Hippocampal formation (tissue), 2 donors: ENCODE measurements at places on chromosomes 7 and 10.
A peak's percentile ranks its signal among the peaks of the same experiment; 100 is the strongest.

DNA sequence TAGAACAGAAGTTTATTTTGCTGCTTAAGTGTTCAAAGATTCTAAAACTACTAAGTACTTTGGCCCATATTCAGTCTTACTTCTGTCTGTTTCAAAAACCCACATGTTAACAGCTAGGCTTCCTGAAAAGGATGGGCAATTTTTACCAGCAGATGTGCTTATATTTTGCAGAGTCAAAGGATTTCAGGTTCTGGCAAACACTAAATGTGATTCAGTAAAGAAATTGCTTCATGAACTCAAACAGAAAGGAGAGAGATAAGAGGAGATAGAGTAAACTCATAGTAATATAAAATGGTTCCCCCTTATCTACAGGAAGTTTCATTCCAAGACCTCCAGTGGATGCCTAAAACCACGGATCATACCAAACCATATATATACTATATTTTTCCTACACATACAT lies 248.5 kb downstream of the AGMO start:
- DNase-seq: no peak

DNA sequence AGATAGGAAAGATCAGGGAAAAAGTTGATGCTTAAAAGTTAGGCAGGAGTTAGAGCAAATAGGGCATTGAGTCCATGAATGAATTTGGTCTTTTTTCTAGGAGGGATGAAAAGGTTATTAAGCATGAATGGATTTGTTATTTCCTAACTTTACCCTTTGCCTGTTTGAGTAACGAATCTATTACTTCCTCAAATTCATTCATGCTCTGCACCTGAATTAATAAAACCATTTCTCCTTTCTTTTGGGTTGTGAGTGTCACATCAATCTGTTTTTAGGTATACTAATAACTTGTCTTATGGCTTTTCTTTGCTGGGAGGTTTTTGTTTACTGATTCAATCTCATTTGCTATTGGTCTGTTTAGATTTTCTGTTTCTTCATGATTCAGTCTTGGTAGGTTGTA lies 1217.7 kb upstream of the CELF2 start:
- no peak for DNase-seq

GRCh38 chr7:47194516-47195057 lies 387.3 kb downstream of the TNS3 start:
- DNase-seq: no peak

- no peak for DNase-seq
Observed at GRCh38 chr7:155454183-155455112, 3.5 kb upstream of the EN2 start.

DNA sequence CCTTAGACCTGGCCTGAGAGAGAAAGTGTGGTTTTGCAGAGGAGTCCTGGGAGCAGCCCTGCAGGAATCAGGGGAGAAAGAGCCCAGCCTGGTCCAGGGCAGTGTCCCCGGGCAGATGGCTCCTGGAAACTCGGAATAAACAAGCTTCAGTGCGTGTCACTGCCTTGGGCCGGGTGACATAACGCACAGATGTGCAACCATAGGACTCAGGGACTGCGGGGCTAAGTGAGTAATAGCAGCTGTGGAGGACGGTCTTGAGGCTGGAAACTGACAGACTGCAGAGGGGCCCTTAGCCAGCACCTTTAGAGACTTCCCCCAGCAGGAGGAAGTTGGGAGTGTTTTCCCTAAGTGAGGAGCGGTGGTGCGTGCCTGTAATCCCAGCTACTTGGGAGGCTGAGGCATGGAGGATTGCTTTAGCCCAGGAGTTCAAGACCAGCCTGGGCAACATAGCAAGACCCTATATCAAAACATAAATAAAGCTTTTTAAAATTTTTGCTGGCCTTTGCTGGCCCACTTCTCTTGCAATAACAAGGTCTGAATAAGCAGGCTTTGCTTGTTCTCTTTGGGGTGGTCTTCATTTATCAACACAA lies 5.3 kb upstream of the CLIP2 start:
- DNase-seq: peak; percentile 35

GRCh38 chr10:122375679-122376160 lies 1.2 kb downstream of the PLEKHA1 start:
- DNase-seq: no peak

DNA sequence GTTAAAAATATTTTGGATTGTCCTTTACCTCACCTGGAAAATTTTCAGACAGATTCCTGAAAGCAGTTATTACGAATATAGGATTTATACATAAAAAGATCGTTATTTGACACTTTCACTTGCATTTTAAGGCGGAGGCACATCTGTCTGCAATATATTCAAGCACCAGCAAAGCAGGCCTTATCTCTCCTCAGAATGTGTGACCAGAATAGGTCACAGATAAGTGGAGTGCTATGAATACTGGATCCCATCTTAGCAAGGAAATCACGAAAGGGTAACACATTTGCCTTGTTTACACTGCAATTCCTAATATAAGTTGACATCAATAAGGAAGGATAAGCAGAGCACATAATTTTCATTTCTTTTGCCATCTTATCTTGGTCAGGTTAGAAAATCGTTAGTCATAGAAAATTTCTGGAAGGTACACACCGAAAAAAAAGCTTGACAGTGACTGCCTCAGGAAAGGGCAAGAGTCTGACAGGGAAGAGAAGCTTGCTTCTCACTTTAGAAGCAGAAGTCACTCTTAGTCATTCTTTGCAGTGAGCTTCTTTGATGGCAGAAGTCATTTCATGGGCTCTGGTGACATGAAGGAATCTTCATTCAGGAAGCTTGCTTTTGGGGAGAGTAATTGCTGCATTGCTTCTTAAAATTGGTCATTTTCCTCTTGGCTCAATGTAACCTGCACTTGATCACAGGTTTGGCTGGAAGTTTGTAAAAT lies 98.1 kb upstream of the STK17A start:
- DNase-seq: no peak

DNA sequence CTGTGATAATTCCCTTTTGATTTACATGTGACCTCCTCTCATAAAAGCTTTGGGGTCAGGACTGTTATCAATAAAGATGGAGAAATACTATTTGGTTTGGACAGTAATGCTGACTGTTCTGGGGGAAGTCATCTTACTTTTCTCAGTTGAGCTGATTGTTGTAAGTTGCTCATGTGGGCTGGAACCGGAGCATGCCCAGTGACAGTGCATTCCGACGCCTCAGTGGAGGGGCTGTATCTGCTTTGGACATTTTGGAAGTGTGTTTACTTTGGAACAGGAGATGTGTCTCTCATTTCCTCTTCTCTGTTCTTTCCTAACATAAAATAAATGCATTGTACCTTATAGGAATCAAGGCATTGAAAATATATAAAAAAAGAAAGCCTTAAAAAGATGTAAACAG lies 30.1 kb downstream of the RBM33 start:
- no peak for DNase-seq

GRCh38 chr7:111753968-111754367 lies 191.7 kb upstream of the IMMP2L start:
- DNase-seq: no peak

DNA sequence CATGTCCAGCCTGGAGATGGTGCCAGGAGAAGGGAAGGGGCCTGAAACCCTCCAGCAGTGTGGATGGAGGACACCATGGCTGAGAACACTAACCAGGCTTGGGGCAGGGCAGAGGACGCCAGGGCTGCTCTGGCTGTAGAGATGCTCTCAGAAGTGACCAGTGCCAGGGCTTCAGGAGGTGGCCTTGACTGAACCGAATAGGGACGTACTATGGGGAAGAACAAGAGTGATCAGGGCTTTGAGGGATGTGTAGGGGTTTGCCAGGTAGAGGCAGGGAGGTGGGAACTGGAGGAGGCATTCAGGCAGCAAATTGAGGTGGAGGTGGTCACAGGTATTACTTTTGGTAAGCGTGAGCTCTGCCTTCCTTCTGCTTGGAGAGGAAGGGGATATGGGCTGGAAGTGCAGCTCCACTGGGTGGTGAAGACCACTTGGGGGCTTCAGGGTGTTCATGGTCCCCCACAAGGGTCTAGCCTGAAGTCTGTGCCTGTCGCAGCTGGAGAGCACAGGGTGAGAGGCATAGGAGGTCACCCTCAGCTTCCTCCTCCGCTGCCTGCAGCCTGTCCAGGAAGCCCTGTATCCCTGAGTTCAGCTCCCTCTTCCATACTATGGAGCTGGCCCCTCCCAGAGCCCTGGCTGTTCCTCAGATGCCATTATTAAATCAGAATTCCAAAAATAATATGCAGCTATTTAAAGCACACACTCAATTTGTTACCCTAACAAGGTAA lies 27.8 kb downstream of the ADCY1 start:
- DNase-seq: no peak

DNA sequence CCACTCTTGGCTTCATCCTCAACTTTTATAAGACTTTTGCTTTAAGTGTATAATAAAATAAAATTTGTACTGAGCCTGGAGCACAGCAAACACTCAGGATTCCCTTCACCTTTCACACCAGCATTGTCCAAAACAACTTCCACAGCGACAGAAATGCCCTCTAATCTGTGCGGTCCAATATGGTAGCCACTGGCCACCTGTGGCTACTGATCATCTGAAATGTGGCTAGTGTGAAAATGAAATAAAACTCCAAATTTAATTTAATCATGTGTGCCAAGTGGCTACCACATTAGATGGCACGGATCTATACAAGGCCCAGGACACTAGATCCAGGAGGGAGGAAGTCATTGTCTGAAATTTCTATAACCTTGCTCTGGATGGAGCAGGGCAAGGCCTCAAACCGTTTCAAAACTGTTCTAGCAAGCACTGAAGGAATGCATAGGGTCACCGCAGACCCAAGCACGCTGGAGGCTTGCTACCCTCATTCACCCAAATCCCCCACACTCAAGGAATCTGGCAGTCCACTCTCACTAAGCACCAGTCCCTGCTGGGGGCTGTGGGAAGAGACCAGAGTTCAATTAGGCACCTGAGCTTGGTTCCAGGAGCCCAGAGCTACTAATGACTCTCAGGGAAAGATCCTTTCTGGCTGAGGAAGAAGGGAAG lies 6.3 kb upstream of the MYO1G start:
- no peak for DNase-seq

- DNase-seq: no peak
Observed at GRCh38 chr7:21996641-21997040, 50.9 kb upstream of the CDCA7L start.

GRCh38 chr7:87517136-87517815 lies 41.8 kb upstream of the ABCB4 start:
- DNase-seq: no peak

DNA sequence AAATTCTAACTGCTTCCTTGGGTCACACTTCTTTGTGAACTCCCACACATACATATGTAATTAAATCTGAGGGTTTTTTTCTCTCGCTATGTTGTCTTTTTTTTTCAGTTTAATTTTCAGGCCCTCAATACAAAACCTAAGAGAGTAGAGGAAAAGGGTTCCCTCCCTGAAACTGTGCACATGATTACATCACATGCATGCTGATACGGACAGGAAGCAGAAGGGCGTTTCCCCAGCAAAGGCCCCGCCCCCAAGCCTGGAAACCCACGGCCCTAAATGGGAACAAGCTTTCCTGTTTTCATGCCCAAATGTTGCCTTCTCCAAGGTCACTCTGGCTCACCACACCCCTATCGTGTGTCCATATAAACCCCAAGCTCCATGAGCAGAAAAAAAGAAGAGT lies 115.4 kb downstream of the TEX36 start:
- DNase-seq: no peak

DNA sequence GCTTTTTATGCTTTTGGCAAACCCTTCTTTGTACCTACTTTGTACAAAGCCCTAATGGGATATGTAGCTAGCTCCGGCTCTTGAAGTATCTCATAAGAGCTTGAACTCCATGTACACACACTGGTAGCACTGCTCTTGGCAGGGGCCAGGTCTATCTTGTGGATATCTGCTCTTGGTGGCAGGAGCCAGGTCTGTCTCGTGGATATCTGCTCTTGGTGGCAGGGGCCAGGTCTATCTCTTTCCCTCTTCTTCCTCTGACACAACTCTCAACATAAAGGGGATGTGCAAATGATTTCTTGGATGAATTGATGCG lies 91.9 kb downstream of the WNT2 start:
- DNase-seq: no peak

- DNase-seq: no peak
Observed at GRCh38 chr10:92119340-92119739, 171.5 kb downstream of the CPEB3 start.

DNA sequence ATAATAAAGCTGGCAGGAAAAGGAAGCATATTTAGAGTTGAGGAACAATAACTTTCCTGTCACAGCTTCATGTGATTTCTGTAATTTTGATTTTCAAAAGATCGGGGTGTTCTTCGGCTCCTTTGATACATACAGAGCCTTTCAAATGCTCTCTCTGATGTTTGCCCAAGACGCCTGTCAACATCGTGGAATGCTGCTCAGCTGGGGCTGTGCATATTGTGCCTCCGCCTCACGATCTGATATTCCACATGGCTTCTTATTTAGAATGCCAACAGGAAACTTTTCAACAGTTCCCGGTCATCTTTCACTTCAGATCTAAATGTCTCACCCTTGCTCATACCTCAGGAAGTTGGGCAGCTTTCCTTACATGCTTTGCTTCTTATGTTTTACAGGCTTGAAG lies 7.3 kb downstream of the NPY start:
- DNase-seq: no peak

DNA sequence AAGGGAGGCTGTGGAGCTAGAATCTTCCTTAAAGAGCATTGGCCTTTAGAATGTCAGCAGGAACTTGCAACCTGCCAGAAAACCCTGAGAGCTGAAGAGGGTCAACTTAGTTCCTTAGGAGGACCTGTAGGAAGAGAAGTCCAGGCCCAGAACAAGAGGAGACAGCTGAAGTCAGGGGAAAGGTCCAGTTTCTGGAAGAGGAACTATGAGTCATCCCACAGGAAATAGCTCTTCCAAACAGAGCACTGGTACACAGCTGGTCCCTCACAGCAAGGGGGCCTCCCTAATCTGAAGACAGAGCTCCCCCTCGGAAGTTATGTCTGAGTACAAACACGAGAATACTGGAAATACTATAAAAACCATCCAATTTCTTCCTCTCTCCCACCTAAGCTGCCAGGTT lies 98.9 kb downstream of the HERPUD2 start:
- DNase-seq: no peak

- no peak for DNase-seq
Observed at GRCh38 chr10:102859911-102860310, 5.9 kb downstream of the BORCS7 start.

- DNase-seq: no peak
Observed at GRCh38 chr10:117427356-117427755, 52.1 kb upstream of the PDZD8 start.
